ENCODE measurements at places on chromosomes 3 and 15.

DNA sequence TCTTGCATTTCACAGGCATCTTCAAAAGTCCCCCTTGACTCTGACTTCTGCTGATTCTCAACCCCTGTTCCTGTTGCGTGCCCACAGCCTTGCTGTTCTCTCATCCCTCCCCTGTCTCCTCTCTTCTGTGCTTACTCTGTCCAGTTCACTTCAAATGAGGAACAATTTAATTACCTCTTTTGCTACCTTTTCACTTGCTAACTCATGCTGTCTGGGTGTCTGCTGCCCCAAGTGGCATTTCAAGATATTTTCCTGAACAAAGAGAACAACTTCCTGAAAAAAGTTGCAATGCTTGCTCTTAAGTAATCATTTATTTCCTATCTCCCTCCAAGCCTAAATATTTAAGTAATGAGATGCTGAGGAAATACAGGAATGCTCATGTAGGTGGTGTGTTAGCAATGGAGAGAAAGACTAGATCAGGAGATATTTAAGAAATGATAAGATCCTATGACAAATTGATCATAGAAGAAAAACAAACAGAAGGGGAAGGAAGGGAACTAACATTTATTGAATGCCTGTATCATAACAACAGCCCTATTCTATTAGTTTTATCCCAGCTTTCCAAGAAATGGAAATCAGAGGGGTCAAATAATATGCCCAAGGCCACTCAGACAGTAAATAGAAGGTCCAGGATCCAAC is 42.2 kb downstream of the SV2B start:
- no peak for DNase-seq

- DNase-seq: no peak
Measured at GRCh38 chr3:186971578-186971977, 41.3 kb downstream of the ST6GAL1 start.

- no peak for DNase-seq
Measured at GRCh38 chr3:121863801-121864200, 28.8 kb downstream of the EAF2 start.

DNA sequence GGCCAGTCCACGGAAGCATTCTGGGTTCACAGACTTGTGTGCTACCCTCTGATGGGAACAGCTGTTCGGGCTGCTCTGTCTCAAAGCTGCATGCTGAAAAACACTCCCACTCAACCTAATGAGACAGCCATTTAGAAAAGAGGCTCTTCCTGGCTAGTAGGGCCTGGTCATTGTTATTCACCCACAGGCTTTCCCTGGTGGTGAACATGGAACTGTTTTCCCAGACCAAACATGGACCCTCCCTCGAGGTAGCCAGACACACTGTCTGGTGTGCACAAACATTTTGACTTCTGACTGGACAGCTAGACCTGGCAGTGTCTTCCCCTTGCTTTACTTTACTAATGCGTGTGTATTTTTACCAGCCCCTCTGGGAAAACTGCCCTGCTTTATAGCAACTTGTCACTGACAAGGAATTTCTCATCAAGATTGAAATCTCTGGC is 39.0 kb downstream of the MECOM start:
- DNase-seq: no peak

DNA sequence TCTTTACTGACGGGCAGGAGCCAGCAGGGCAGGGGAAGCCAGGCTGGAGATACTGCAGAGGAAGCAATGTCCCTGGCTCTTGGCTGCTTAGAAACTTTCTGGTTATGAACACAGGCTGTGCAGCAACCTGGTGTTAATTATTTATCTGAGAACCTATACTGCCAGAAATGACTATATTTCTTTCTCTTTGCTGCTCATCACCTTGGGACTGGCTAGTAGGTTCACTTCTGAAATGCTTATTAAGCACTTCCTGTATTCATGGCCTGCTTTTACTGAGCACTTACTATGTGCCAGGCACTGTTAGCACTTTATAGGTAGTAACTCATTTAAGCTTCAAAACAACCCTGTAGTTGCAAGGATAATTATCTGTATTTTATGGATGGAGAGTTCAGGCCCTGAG is 57.6 kb downstream of the RAB11A start:
- no peak for DNase-seq

- DNase-seq: no peak
Measured at GRCh38 chr3:14451844-14452739, 49.7 kb downstream of the SLC6A6 start.

DNA sequence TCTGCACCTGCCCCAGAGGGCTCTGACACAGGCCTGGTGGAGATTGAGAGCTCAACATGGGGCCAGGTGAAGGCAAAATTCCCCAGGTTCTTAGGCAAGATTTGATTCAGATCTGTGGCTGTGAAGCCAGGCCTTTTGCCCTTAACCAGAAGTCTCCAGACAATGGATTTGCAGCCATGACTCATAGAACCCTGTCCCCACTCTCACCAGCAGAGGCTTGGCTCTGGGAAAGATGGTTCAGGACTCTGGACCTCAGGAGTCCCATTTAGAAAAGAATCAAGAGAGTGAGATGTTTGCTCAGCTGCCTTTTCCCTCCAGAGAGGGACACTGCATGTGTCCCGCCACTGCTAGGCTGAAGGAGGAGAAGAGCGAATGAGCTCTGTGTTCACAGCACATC is 361.4 kb upstream of the ICE2 start:
- DNase-seq: no peak

- DNase-seq: no peak
Measured at GRCh38 chr3:106540743-106541142, 671.9 kb upstream of the CBLB start.

DNA sequence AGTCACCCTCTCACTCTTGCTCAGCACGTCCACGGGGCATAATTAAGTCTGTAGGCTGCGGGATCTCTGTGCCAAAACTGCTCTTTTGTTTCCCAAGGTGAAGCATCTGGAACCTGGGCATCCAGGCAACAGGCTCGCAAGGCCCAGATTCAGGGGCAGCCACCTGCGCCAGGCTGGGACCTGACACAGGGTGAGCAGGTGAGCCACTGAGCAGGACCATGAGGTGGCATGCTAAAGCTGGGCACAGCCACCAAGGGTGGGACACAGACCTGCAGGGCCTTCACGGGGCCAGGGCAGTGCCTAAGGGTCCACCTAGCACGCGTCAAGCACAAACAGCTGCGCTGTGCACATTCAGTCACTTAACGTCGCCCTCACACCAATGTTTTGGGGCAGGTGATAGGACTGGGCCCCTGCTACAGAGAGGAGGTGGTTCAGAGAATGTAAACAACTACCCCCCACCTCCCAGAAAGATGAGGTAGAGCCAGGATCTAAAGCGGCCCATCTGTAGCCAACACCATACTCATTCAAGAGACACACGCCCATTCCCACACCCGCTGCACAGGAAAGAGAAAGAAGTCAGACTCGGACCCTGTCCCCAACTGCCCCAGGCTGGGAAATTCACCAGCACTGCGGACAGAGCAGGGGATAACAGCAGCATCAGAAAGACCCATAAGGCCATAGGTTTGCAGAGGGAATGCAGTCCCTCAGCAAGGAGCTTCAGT is 16.3 kb downstream of the XXYLT1 start:
- no peak for DNase-seq

DNA sequence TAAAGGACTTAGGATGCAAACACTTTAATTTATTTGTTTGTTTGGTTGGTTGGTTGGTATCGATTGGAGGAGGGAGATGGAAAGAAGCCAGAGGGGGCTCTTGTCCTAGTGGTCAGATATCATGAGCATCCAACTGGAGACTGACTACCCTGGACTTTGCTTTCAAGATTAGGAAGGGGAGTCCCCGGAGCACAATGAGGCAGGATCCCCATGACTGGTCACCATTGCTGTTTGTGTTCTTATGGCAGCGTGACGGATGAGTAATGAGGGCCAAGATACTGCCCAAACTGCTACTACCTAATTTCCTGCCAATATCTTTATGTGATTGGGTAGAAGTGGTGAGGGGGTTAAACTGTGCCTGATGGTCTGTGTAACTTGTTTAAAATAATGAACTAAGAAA is 354.6 kb upstream of the ROPN1 start:
- no peak for DNase-seq

DNA sequence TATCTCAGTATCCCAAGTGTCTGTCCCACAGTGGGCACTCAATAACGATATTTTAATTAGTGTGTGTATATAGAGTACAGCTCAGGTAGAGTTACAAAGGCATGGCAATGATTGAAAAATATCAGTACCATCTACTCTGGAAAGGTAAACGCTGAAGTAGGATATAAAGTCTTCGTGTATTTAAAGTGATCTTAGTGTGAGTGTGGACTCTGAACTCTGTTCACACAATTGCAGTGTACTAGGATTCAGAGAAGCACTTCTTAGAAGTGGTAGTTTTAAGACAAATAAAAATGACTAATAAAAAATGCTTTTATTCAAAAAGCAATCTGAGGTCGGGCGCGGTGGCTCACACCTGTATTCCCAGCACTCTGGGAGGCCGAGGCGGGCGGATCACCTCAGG is 62.9 kb upstream of the RAP2B start:
- no peak for DNase-seq

DNA sequence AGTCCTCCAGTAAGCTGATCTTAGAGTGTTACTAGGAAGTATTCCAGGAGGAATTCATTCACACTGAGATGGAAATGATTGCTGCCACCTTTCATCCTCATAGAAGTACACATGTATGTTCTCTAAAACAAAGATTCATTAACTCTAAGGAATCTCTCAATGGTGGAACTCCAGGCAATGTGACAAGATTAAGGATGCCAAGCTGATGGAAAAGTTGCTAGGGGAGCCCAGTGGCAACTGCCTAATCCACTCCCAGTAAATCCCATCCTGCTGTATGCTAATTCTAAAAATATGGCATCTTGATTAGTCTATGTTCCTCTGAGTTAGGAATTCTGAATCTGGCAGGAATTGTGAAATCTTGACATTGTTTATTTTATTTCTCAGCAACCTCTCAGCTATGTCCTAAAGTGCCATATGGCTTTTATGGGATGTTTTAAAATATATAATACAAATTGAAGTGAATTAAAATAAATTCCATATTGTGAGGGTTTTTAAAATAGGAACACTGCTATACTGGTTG is 210.0 kb upstream of the TRIM42 start:
- DNase-seq: no peak

DNA sequence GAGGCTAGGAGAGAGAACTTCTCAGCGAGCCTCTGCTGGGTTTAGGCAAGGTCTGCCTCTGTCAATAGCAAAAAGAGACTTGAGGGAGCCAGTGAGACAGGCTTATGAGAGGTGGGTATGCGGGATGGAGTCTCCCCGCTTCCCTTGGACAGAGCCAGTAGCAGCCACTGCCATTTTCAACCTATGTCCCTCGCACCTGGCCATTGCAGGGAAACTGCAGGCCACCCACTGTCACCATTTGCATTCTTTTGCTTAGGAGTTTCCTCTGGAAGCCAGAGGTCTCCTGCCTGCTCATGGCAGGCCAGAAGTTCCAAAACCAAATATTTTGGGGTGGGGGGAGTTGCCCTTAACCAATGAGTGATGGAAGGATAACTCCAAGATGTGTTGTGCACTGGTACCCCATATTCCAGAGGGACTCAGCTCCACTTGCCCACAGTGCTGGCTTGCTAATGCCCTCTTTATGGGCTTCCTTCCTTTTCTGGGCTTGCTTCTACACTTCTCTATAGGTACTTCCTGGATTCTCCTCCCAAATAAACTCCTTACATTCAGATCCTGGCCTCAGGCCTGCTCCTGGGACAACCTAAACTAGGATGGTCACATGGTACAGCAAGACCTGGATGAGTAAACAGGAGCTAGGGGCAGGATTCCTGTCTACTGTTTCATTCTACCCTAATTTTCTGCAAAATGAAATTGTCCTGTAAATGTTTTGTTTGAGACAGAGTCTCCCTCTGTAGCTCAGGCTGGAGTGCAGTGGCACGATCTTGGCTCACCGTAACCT is 108.9 kb upstream of the PROK2 start:
- no peak for DNase-seq

DNA sequence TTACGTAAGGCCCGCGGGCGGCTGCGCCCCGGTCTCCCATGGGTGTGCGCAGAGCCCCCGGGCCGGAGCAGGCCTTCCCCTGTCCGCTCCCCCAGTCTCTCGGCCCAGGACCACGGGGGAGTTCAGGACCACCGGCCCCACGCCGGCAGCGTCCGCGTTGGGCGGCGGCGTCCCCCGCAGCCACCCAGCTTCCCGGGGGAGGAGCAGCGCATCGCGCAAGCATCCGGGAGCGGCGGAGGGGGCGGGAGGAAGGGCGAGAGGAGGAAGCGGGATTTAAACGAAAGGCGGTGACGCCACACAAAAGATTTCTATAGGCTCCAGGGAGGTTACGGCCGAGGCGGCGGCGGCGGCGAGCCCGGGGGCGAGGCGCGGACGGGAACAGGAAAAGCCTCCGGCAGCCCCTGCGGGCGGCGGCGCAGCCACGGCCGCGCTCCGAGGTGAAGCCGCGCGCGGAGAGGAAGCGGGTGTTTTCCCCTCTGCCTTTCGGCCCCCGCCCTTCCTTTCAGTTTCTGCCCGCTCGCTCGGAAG is at the start of gene TLNRD1:
Gene TLNRD1, plus strand, starts transcription at position 300 of the 528 bp plus-strand sequence. CDS start 1,349 bp downstream, outside the sequence.
- DNase-seq: peak; percentile 87

- DNase-seq: peak; percentile 91
Measured at GRCh38 chr15:88894348-88894818, 961 bp downstream of the HAPLN3 start.

DNA sequence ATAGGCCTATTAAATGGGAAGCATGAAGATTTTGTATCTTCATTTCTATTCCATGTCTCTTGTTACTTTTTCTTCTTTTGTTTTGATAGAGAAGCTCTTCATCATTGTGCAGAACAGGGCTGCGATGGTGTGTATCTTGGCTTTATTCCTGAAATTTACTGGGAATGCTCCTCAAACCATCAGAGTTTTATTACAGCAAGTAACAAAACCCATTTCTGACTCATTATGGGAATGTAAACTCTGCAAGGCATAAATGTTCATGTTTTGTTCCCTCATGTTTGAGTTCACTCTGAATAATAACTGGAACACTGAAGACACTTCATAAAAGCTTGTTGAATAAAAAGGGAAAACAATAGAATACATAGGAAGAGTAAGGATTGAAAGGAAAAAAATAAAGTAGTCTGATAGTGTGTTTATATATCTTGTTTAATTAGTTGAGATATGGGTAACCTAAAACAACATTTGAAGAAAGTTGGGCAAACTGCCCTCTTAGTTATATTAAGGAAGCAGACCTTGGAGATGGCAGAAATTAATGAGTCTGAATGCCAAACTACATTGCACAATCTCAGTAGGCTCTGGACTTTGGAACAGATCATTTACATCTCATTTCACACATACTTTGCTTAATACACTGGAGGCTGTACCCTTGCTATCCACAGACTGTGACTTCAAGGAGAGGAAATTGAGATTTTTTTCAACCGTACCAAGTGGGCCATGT is 521.5 kb downstream of the GRM7 start:
- no peak for DNase-seq

GRCh38 chr3:119659606-119660291 is 640 bp downstream of the POPDC2 start:
- DNase-seq: no peak

- DNase-seq: no peak
Measured at GRCh38 chr3:187858041-187858440, 112.8 kb upstream of the BCL6 start.

Data from stimulated activated CD4-positive, alpha-beta T cell treated with anti-CD3 and anti-CD28 coated beads, Interleukin-2, amount 100 ng/mL, for 24 hours (primary cell).